Activated T-helper 1 cell treated with anti-CD3 and anti-CD28 coated beads, Interleukin-12 subunit alpha, Interleukin-12 subunit beta, Interleukin-2, Interleukin-4 antibody, amounts not matched to agents 30 ng/mL and 10 ng/mL and 1 ng/mL, durations not matched to agents 14 hours and 24 hours and 36 hours (primary cell): ENCODE measurements at places on chromosomes 3 and 15. TPM values are rescaled to one million over a fixed set of nuclear protein-coding genes. Genes with fewer than 3 reads are reported as not detected.

DNA sequence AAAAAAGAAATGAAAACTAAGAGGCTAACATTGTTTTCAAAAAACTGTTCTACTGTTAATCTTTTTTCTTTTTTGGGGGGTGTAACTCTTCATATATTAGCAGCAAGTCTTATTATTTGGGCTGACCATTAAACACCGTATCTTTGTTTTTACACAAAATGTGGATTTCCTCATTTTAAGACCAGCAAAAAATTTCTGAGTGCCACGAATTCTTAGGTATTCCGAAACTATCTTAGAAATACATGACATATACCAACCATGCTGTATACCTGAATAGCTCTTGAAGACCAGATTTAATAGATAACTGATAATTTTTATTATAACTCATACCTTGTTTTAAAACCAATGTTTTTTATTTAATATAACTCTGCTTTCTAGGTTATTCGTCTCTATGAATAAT, 620 bp upstream of the TTC23 start:
- peaks cover 4% of the 10 kb centered on the region for H3K36me3 ChIP-seq
- H3K4me1 ChIP-seq = peaks cover 31% of the 10 kb centered on the region
- no peaks in the 10 kb centered on the region for H3K27me3 ChIP-seq
- H3K27ac ChIP-seq = no peak overlapping the region

GRCh38 chr3:140709751-140710150, 31.9 kb downstream of the TRIM42 start:
- H3K27me3 ChIP-seq = peaks cover 9% of the 10 kb centered on the region
- DNase-seq = no peak

DNA sequence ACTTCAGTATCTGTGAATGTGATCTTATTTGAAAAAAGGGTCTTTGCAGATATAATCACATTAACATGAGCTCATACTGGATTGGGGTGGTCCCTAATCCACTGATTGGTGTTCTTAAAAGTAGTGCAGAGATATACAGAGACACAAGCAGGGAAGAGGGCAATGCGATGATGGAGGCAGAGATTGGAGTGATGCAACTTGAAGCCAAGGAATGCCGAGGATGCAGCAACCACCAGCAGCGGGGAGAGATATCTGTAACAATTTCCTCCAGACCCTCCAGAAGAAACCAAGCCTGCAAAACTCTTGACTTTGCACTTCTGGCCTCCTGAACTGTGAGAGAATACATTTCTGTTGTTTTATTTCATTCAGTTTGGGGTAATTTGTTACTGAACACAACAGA, 171.0 kb upstream of the MBNL1 start:
- peaks cover 6% of the 10 kb centered on the region for H3K27me3 ChIP-seq
- DNase-seq = no peak
- peaks cover 9% of the 10 kb centered on the region for H3K4me1 ChIP-seq
- no peaks in the 10 kb centered on the region for H3K36me3 ChIP-seq
- no peak overlapping the region for H3K4me3 ChIP-seq
- no peak overlapping the region for H3K27ac ChIP-seq

The GOLGA8K gene
- total RNA-seq = 0.32 and 0.52 TPM in 2 replicates

GRCh38 chr3:128175768-128176167, 22.5 kb downstream of the EEFSEC start:
- no peaks in the 10 kb centered on the region for H3K27me3 ChIP-seq
- no peak for DNase-seq
- H3K4me1 ChIP-seq = peaks cover 12% of the 10 kb centered on the region
- H3K36me3 ChIP-seq = no peaks in the 10 kb centered on the region
- H3K4me3 ChIP-seq = no peak overlapping the region
- no peak overlapping the region for H3K27ac ChIP-seq

The AADAC gene
- not detected in 2 replicates for total RNA-seq

The KLHL6 gene
- 38.6 and 40.6 TPM in 2 replicates for total RNA-seq

DNA sequence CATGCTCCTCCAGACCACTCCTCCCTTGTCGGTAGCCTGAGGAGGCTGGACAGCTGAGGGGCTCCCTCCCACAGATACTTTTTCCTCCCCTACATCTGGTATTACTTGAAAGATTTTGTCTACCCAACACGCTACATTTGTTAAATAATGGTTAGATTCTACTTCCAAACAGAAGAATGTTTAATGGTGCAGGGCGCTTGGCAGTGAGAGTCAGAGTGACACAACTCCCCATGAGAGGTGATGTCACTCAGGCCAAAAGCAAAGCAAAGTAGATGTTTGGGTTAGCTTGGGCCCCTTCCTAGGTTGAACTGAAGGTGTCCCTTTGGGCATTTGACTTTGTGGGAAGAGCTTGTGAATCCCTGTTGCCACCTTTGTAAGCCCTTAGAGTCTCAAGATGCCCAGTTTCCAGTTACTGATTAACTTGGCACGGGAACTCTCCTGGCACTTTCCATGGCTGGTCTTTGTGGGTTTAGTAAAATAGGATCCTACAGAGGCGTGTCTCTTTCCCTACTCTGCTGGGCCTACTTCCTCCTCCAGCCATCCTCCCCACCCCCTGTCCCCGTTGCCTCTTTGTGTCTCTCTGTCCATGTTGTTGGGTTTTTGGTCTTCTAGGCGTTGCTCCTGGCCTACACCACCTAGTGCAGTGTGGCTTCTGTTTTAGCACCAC, 5.6 kb downstream of the LIMD1 start:
- no peak overlapping the region for H3K4me3 ChIP-seq
- no peaks in the 10 kb centered on the region for H3K27me3 ChIP-seq
- no peak for DNase-seq
- peaks cover 42% of the 10 kb centered on the region for H3K36me3 ChIP-seq

GRCh38 chr3:24707936-24708335, 213.3 kb upstream of the THRB start:
- no peaks in the 10 kb centered on the region for H3K36me3 ChIP-seq
- H3K27me3 ChIP-seq = no peaks in the 10 kb centered on the region
- no peak overlapping the region for H3K4me3 ChIP-seq
- H3K27ac ChIP-seq = no peak overlapping the region
- no peak for DNase-seq
- H3K4me1 ChIP-seq = no peaks in the 10 kb centered on the region

GRCh38 chr3:113097960-113098447, 107.2 kb downstream of the GTPBP8 start:
- H3K27ac ChIP-seq = no peak overlapping the region
- no peak for DNase-seq
- H3K36me3 ChIP-seq = no peaks in the 10 kb centered on the region
- no peak overlapping the region for H3K4me3 ChIP-seq
- H3K27me3 ChIP-seq = no peaks in the 10 kb centered on the region
- no peaks in the 10 kb centered on the region for H3K4me1 ChIP-seq
